ENCODE measurements at places on chromosomes 4 and X. TPM values are rescaled to one million over a fixed set of nuclear protein-coding genes. Genes with fewer than 3 reads are reported as not detected.

The PITX2 gene
- total RNA-seq = 0.59 TPM

The MTNR1A gene
- 1.6 TPM for total RNA-seq

The CXCL8 gene
- total RNA-seq = not detected

The VCX2 gene
- not detected for total RNA-seq

The NALF2 gene
- 3.2 TPM for total RNA-seq

The CCDC158 gene
- total RNA-seq = not detected

The MGST2 gene
- total RNA-seq = 7.1 TPM

The ABCG2 gene
- total RNA-seq = 0.62 TPM

The TLR10 gene
- not detected for total RNA-seq

The IGFBP7 gene
- 0.86 TPM for total RNA-seq

The WAS gene
- total RNA-seq = 0.37 TPM

The UGT2B10 gene
- total RNA-seq = not detected

The NUDT11 gene
- 58.4 TPM for total RNA-seq

The TMEM47 gene
- total RNA-seq = 85.2 TPM

The F8A1 gene
- 5.5 TPM for total RNA-seq

The SCD5 gene
- 36.9 TPM for total RNA-seq

The SMR3B gene
- total RNA-seq = not detected

The APLN gene
- 0.46 TPM for total RNA-seq

The NUP62CL gene
- 9.8 TPM for total RNA-seq

The DCX gene
- total RNA-seq = 4.8 TPM

The ATP6AP1 gene
- 47.4 TPM for total RNA-seq

The SSX4 gene
- total RNA-seq = not detected

The SH3TC1 gene
- 0.22 TPM for total RNA-seq

The HSD17B13 gene
- 0.60 TPM for total RNA-seq

The P2RY8 gene
- total RNA-seq = 0.68 TPM

The CHM gene
- 14.6 TPM for total RNA-seq

The ETNPPL gene
- 0.19 TPM for total RNA-seq

The TEC gene
- 0.22 TPM for total RNA-seq

The PPEF2 gene
- total RNA-seq = not detected

The MAGEE1 gene
- 3.6 TPM for total RNA-seq

The ETDB gene
- not detected for total RNA-seq

The FAM9B gene
- not detected for total RNA-seq

The ACTRT1 gene
- not detected for total RNA-seq

The DAPP1 gene
- not detected for total RNA-seq

The GPM6B gene
- total RNA-seq = 49.6 TPM

The RAB9A gene
- total RNA-seq = 30.5 TPM

The RPL9 gene
- 6,671 TPM for total RNA-seq

The SAGE1 gene
- total RNA-seq = not detected

The RIPPLY1 gene
- not detected for total RNA-seq

The SGMS2 gene
- total RNA-seq = 1.1 TPM

The TMEM156 gene
- not detected for total RNA-seq

The CABS1 gene
- 0.09 TPM for total RNA-seq

The PRR32 gene
- not detected for total RNA-seq

The AKAP14 gene
- not detected for total RNA-seq

The SRPK3 gene
- not detected for total RNA-seq

The SUPT20HL1 gene
- total RNA-seq = not detected

Measured in neural progenitor cell (in vitro differentiated cells).